Activated T-cell treated with anti-CD3 and anti-CD28 coated beads for 48 hours (primary cell): ENCODE measurements at places on chromosomes 2 and 18.

DNA sequence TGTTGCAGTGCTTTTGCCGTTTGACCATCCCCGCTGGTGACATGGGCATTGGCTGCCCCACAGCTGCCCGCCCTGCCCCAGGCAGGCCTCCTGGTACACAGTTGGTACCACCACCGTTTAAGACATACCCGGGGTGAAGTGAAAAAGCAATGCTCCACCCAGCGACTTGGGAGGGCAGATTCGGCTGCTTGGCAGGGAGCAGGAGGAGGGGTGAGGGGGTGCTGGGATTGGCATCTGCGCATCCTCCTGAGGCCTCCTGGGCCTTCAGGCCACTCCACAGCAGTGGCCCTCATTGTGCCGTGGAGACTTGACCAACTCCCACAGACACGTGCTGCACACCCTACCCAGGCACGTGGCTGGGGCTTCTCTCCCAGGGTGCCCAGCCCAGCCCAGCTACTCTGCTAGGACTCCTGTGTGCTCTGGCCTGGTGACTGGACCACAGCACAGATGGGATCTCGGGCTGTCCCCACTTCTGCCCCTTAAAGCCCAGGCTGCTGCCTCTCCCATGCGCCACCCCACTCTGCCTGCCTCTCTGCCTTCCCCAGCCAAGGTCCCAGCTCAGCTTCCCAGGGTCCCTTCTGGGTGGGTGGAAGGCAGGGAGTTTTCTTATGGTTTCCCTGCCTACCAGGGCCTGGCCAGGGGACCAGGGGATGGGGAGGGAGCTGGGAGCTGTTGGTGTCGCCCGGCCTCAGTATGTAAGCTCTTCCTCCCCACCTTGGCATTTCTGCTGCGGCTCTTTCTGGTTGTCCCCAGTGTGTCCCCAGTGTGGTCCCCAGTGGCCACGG lies 157.0 kb upstream of the HS6ST1 start:
- no peak for DNase-seq

- DNase-seq = no peak
These were observed 315.6 kb downstream of the SETBP1 start for GRCh38 chr18:44996261-44996660.

- no peak for DNase-seq
These were observed 186.6 kb upstream of the HAAO start for GRCh38 chr2:42978887-42979415.

GRCh38 chr2:165448406-165448805 lies 21.1 kb upstream of the CSRNP3 start:
- no peak for DNase-seq

DNA sequence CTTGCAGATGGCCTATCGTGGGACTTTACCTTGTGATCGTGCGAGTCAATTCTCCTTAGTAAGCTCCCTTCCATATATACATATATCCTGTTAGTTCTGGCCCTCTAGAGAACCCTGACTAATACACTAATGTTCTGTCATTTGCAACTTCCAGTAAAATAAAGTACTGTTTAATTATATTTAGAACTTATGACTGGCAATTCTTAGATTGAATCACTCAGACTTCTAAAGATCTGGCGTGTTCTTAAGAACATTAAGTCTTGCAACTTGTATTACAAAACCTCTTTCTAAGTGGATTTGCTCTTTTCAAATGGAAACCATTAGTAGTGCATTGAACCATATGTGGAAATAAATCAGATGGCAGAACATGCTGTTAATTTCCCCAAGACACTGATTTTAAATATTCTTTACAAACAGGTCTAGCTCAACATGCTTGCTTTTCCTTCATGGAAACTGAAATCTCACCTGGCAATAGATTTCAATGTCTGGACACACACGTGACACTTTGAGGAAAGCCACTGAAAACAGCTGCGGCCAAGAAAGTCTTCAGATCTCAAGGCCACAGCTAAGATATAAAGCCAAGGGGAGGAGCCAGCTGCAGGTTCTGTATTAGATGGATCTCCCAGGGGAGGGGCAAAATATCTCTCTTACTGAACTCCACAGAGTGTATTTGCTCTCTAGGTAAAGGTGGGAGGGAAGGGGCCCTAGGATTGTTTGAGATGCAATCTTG lies 50.6 kb downstream of the PMAIP1 start:
- no peak for DNase-seq

DNA sequence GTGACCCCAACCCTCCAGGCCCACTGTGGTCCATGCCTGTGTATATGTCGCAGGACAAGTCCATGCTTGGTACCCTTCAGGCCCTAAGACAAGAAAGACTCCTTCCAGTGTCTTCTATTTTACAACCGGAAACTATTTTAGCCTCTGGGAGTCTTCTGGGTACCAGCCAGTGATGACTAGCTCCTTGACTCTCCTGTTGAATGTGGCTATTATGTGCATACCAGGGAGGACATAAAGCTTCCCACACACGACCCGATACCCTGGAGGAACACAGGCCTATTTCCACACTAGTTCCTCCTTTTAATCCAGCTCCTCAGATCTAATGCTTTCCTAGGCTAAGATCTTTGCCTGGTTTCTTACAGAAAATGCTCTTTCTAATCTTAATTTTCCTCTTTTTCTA lies 178.1 kb downstream of the NCKAP5 start:
- DNase-seq = no peak

- no peak for DNase-seq
These were observed 69.3 kb downstream of the NOL10 start for GRCh38 chr2:10620481-10620880.

GRCh38 chr2:26614216-26615138 lies 26.7 kb downstream of the CIB4 start:
- DNase-seq = no peak

DNA sequence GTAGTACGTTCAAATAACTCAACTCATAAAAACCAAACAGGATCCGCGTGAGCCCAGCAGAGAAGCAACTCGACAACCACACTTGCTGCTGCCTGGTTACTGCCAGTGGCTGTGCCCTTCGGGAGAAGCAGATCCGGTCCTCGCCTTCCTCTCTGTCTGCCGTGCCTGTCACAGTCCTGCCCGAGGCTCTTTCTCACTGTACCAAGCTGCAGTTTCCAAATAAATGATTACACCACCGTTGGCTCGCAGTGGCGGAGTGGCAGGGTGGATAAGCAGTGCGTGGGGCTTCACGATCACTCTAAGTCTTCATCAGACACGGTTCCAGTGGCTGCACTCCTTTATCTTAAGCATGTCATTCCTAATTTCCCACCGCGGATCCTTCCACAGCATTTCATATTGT lies 26.1 kb upstream of the SALL3 start:
- no peak for DNase-seq

GRCh38 chr2:119826370-119826961 lies 66.7 kb downstream of the PTPN4 start:
- DNase-seq = peak; percentile 19

- no peak for DNase-seq
These were observed 146.1 kb downstream of the PRPF40A start for GRCh38 chr2:152571048-152571766.

GRCh38 chr2:145587922-145588321 lies 1068.0 kb upstream of the ZEB2 start:
- DNase-seq = no peak

- DNase-seq = no peak
These were observed 18.7 kb upstream of the MAP4K3 start for GRCh38 chr2:39455826-39456225.

- DNase-seq = no peak
These were observed 23.3 kb downstream of the PLEK start for GRCh38 chr2:68388358-68388757.

DNA sequence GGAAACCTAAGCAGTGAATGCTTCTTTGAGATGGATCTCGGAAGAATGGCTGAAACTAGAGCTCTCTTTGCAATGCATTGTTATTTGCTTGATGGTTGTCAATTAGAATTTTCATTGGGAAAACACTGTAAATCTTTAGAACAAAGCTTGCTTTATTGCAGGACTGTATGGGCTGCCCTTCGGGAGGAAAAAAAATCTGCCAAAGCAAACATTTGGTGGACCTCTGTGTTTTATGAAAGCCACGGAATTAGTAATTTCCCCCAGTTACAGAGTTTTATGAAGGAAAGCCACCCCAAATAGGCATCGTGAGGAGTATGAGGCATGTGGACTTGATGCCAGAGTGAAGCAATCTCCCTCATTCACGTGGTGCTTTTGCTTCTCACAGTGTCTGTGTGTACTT lies 33.5 kb downstream of the RHBDD1 start:
- no peak for DNase-seq

DNA sequence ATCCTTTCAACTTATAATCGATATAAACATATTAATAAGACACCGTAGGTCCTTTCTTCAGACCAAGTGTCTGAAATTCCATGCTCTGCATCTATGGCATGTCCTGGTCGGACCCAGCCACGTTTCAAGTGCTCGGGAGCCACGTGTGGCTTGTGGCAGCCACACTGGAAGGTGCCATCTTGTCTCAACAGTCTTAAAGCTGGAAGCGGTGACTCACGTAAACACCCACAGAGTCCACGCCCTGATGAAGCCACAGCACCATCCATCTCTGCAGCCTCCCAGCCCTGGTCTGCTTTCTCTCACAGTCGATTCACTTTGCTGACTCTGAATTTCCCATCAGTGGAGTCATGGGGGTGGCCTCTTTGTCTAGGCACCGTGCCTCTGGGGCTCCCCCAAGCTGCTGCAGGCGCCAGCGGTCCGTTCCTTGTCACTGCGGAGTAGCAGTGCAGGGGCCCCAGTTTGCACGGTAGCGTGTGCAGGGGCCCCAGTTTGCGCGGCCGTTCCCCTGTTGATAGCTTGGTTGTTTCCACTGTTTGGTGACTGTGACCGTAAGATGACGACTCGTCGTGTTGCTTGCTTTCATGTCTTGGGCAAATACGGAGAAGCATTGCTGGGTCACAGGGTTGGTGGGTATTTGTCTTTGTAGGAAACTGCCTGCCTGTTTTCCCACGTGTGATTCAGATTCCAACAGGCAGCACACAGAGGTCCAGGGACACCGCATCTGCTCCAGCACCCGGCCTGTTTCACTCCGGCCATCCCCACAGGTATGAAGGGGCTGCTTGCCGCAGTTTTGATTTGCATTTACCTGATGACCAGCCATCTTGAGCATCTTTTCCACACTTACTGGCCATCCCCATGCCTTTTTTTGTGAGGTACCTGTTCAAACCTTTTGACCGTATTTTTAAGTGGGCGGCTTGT lies 240.3 kb downstream of the HDAC4 start:
- no peak for DNase-seq

- DNase-seq = no peak
These were observed 71.2 kb upstream of the AFF3 start for GRCh38 chr2:100213595-100213994.

GRCh38 chr2:206056286-206056685 lies 29.7 kb downstream of the INO80D start:
- no peak for DNase-seq

GRCh38 chr18:41587976-41588375 lies 367.1 kb upstream of the PIK3C3 start:
- DNase-seq = no peak

DNA sequence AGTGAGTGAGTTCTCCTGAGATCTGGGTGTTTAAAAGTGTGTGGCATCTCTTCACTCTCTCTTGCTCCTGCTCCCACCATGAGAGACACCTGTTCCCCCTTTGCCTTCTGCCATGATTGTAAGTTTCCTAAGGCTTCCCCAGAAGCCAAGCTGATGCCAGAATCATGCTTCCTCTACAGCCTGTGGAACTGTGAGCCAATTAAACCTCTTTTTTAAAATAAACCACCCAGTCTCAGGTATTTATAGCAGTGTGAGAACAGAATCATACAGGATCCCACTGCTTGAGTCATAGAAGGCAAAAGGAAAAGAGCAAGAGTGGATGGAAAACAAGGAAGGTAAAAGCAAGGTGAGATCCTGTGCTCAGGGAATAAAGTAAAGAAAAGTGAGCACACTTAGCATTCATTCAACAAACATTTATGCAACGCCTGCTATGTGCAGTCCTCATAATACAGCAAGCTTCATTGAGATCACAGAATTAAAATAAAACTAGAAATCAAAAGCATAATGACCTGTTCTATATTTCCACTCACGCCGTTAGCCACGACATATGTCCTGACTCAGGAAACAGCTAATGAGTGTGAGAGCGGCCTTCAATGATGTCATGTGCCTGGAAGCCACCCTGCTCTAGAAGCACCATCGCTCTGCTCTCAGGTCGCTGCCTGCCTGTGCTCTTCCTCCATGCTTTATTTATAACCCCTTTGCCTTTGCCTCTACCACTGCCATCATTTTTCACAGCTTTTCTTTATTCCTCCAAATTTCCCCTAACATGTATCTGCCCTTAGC lies 11.3 kb upstream of the COPS8 start:
- DNase-seq = no peak

- no peak for DNase-seq
These were observed 49.0 kb downstream of the PPP4R1 start for GRCh38 chr18:9565407-9565806.

GRCh38 chr2:43041661-43042360 lies 184.6 kb downstream of the ZFP36L2 start:
- no peak for DNase-seq

DNA sequence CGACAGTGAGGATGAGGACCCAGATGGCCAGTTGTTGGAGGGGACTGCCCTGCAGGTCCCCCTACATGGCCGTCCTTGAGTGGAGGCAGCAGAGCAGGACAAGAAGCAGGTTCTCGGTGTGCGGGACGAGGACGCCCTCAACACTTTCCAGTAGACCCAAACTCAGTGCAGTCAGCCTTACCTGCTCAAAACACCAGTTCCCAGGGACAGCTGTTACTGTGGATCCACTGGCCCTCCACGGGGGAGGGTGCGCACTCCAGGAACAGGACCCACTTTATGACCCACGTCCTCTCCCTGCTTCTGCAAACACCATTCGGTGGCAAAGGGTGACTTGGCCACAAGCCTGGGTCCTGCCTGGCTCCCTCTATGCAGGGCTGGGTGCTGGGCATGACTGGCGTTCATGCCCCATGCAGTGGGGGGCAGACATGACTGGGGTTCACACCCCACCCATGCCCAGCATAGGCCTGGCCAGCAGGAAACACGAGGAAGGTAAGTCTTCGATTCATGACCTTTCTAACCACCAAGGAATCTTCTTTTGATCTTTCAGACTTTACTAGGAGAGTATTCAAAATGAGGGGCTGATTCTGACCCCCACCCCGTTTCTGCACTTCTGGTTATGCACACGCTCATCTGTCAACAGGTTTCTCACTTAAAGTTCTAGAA lies 233.7 kb downstream of the HDAC4 start:
- no peak for DNase-seq

DNA sequence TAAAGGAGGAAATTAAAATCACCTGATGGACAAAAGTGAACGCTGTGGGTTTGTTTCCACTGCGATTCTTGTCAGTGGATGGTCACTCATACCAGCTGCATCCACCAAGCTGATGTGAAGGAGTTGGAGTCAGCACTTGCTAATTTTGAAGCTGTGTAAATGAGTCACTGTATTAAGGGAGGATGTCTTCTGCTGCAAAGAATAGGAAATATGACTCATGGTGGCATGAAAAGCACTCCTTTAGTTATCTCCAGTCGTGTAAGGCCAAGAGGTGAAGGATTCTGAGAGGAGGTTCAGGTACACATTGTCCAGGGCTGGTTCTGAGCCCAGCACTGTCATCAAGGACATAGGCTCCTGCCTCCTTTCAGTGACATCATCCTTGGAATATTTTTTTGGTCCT lies 71.7 kb upstream of the SKOR2 start:
- DNase-seq = no peak

GRCh38 chr18:36655074-36655473 lies 173.7 kb downstream of the TPGS2 start:
- no peak for DNase-seq
